ENCODE measurements at places on chromosomes 2 and 18.

DNA sequence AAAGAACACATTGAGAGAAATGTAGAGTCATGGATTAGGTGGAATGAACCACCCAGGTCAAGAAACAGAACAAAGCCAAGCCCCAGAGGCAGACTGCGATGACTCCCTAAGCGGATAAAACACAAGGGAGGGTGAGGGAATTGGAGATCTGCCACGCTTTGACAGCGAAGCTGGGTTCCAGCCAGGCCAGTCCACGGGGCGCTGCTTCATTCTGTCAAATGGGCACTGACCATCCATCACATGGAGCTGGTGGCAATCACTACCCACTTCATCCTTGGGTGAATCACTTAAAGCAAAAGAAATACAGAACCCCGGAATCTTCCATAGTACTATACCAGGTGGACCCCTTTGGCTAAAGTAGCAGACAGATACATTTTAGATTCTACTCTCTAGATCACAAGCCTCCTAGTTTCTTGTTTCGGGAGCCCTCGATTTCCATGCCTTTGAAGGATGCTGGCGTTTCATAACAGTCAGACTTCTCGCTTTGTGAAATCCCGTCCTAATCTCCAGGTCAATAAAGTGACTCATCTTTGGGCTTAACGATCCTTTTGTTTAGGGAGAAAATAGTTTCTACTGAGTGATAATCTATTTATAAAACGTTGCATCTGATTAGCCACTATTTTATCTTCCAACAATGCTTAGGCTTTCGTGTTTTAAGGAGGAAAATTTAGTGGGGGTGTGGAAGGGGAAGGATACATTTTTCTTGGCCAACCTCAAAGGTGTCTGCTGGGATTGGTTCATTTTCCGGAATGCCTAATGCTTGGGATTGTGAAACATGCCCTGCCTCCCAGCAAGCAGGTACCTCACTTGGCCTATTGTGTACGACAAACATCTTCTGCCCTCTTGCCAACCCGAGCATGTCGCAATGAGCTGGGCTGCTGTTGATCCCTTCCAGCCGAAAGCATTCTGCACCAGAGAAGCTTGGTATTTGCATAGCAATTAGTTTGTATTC is 44.1 kb upstream of the HDAC4 start:
- no peak for DNase-seq

DNA sequence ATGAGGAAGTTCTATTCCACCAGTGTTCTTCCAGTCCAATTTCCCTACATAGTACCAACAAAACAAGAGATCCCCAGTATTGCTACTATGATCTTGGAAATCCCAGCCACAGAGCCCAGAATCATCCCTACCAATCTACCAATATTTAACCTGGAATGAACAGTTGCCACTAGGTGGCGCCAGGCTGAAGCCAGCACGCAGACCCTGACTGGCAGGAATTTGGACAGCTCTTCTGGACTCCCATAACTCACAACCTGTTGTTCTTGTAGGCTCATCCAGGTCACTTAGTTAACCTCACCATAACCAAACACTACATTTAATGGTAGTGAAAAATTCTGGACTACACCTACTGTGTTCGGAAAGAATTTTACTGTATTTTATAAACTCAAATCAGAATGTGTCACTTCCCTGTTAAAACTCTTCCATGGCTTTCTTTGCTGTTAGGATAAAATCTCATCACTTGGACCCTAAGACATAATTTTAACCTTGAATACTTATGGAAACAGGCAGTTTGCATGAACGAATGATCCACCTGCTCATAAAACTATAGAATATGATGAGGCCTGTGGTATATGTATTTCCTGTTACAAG is 59.8 kb upstream of the SLC38A11 start:
- DNase-seq, result peak; percentile 13

DNA sequence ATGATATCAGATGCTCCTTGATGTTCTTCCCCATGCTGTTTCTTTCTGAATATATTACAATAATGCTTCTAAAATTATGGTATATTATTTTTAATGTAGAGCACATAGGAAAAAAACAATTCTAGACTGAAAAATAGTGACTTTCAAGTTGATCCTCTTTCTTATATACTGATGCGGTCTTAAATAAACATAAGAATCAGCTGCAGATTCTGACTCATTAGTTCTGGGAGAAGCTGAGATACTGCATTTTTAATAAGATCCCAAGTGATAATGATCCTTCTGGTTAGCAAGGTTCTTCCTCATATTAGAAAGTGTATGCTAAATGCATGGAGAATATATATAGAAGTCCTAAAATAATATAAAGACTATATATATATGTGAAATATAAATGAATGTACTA is 124.9 kb downstream of the XIRP2 start:
- DNase-seq, result no peak

DNA sequence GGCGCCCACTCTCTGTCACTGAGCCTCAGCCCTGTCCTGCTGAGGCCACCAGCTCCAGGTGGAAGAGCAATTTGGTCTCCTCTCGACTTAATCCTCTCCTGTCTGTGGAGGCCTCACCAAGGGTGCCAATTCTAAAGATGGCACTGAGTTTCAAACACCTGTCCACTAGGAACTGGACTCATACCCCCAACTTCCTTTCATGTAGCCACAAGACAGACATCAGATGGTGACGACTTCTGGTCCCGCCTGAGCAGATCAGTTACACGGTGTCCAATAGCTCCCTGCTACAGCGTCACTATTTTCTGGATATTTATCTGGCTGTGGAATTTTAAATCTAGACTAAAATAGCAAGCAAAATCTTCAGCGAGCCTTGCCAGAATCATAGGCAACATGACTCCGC is 24.5 kb upstream of the SP5 start:
- DNase-seq, result no peak

GRCh38 chr2:150676747-150677383 is 189.4 kb upstream of the RND3 start:
- no peak for DNase-seq

DNA sequence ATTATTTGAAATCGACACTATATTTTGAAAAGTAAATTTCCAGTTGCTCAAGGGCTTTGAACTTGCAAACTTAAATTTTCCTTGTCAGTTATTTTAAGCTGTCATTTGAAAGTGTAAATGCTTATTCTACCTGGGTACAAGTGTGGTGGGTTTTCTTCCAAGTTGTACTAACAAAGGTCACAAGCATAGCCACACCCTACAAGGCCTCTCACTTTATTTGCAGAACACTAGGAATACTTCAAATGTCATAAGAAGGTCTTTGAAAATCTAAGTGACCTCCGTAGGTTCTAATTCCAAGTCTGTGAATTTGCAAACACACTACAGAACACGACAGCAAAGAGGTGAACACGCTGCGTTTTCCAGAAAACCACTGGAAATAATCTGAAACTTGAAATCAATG is 9.3 kb upstream of the RMDN2 start:
- no peak for DNase-seq

- DNase-seq, result no peak
Measured at GRCh38 chr18:27143580-27144287, 41.4 kb downstream of the CHST9 start.

DNA sequence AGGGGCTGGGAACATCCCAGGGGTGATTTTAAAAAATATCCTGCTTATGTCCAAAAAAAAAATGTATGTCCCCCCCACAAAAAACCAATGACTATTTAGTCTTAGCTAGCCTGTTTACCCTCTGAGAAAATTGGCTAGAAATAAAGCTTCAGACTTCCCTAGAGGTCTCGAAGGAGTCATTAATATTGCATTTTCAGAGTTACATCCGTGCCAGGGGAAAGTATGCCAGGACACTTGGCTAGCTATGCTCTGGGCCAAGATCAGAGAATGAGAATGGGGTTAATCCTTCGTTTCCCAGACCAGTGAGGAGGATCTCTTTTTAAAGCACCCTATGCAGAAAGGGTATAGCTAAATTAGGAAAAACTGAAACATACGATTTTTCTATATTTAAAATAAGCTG is 183.6 kb downstream of the MC4R start:
- DNase-seq, result no peak

- no peak for DNase-seq
Measured at GRCh38 chr2:106607371-106607770, 120.2 kb downstream of the CD8B2 start.

GRCh38 chr2:121298476-121298875 is 13.5 kb upstream of the TFCP2L1 start:
- DNase-seq, result no peak

DNA sequence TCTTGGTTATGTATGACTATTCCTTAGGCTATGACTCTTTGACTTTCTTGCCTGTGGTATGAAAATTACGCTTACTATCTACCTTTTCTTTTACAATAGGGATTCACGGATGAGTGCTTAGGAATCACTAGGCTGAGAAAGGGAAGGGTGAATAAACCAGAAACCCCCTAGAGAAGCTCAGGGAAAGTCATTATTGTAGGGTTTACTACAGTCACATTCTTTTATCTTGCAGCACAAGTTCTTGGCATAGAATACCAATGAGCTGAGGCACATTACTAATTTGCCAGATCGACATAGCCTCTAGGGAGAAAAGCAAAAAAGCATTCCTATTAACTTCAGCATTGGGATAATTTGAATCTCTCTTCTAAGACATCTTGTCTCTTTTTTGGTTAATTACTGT is 103.3 kb downstream of the ST6GAL2 start:
- DNase-seq, result no peak

- no peak for DNase-seq
Measured at GRCh38 chr18:27363872-27364271, 178.8 kb upstream of the CHST9 start.

- DNase-seq, result no peak
Measured at GRCh38 chr2:58081000-58081399, 34.4 kb downstream of the VRK2 start.

DNA sequence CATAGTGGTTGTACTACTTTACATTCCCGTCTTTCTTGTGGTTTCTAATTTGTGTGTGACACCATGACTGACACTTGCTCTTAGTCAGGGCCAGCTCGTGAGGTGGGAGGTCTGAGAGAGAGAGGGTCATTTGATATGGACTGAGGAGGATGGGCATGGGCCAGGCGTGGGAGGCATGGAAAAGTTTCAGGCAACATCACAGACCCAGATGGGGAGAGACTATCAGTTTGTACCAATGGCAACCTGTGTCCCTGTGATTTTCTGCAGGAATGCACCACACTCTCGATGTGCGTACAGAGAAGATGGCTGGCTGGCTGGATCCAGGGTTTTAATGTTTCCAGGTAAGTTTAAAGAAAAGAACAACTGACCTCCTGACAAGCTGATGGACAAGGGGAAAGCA is 273.6 kb downstream of the CYRIA start:
- DNase-seq, result no peak

DNA sequence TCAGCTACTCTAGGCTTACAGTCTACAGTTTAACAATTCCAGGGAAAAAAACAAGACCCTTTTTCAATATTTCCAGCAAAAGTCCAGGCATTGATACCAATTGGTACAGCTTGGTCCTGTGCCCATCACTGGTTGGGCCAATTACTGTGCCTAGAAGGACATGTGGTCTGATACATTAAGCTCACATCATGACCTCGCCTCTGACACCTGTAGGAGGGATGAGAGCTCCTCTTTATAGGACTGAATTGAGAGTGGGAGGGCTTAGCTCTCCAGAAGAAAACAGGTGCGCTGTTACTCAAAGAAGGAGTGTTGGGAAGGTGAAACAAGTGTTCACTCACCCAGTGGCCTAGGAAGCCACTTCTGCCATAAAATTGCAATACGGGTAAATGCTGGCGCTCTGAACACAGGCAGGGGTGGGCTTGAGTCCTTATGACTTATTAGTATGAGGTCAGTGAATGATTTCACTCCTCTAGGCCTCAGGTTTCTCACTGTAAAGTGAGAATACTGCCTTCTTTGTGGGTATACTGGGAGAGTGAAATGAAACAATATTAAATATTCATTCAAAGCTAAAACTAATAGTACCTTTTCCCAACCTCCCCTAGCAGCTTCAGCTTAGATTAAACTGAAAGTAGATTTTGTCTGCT is 49.7 kb downstream of the RABL2A start:
- no peak for DNase-seq

DNA sequence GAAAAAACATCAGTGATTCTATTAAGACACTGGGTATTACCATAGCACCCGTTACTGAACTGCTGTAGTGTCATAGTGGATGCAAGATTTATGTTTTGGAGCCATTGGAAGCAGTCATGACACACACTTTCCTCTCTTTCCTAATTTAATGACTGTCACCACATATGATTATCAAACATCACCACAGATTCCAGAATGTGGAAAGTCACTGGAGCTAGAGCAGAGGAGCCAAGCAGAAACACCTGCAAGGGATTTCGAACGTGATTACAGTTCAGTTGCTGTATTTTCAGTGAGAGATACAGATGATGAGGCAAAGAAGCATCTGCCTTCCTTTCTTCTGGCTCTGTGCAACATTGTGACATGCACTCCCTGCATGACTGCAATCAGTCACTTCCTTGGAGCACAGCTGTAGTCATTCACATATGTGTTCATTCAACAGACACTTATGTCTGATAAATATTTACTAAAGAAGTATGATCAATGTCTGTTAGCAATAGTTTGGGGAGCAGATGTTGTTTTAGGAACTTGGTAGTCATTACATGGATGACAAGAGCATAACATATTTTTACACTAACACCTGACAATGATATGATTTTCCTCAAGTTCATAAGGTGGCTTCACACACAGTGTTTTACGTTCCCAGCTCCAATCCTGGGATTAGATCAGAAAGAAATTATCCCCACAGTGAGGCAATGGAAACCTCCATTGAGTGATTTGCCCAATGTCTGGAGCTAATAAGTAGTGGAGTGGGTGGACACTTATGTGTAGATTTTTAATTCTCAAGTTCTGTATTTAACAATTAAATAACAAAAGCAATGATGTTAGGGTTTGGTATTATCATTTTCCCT is 416.6 kb downstream of the PLCL1 start:
- DNase-seq, result no peak

GRCh38 chr2:107412981-107413380 is 413.7 kb upstream of the RGPD4 start:
- DNase-seq, result no peak

DNA sequence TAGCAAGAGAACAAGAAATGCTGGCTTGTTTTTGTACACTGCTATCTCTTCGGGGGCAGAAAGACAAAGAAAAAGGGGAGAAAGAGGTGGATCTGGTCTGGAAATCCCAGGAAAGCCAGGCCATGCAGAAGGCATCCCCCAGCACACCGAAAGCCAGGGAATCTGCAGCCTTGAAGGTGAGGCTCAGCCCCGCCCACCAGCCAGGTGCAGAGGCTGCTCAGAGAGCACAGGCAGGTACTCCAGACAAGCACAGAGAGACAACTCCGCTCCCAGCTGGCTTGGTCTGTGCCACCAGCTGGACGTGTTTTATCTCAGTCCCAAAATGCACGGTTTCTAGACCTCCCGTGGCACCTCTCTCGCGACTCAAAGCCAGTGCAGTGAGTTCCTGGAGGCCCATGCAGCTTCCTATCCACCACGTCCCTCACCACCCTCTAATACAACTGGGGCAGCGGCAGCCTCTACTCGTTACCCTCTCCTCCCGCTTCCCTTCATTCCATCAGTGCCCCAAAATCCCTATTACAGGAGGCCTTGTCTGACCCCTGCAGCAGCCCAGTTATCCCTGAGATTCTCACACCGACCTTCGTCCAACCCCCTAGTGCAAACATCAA is 62.8 kb downstream of the HDAC4 start:
- DNase-seq, result no peak

- DNase-seq, result no peak
Measured at GRCh38 chr2:133993160-133993559, 260.7 kb upstream of the MGAT5 start.

Measured in T-helper 1 cell (primary cell).